Daoy (cell line): ENCODE measurements at places on chromosomes 4 and X. TPM values are rescaled to one million over a fixed set of nuclear protein-coding genes. Genes with fewer than 3 reads are reported as not detected.

The TRMT44 gene
- 14.0 and 19.5 TPM in 2 replicates for total RNA-seq

The MAGEA3 gene
- 116 and 128 TPM in 2 replicates for total RNA-seq

The H2BW2 gene
- not detected in 2 replicates for total RNA-seq

The DCAF8L2 gene
- total RNA-seq, result 0.80 TPM in 1 of 2 replicates, not detected in the other

- DNase-seq, result no peak
Observed at GRCh38 chr4:11455201-11455835, 26.6 kb upstream of the HS3ST1 start.

GRCh38 chr4:40046311-40046980 is 10.2 kb upstream of the N4BP2 start:
- peak; percentile 25 for DNase-seq

DNA sequence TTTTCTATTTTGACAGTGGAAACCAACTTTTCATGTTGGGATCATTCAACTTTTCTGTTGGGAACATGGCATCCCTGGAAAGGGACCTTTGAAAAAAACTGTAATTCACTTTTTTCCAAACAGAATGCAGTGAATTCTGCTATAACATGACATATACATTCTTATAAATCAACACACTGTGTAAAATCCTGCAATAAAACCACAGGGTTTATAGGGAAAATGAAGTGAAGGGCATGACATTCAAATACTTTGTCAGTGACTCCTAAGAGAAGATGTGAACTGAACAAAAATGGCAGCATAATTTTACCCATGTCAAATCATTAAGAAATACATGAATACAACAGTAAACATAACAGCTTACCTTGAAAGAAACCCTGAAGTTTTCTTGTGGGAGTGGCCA is 264.5 kb upstream of the ANKRD50 start:
- DNase-seq, result no peak

DNA sequence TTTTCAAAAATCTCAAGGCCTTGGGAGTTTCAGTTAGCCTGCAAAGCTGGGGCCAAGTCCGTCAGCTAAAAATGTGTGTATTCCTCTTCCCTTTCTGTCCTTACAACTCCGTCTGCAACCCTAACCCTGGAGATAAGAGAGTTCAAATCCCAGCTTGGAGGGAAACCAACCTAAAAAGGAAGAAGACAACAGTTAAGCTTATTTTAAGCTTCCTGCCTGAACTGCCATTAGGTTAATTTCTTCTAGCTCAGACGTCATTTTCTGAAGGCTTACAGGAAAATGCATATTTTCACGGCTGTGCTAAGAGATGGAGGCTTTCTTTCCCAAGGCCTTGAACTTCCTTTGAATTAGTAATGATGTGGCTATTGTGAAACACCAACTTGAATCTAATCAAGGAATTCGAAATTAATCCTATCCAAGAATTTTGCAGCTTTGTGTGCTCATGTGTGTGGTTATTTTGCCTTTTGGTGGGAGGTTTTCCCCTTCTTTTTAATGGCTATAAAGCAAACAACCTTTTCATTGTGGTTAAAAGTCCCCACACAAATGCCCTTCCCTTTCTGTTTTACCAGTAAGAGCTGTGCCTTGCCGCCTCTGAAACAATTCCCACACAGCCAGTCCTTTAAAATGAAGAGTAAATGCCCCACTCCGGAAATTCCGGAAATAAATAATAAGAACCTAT is 103.5 kb downstream of the IRF2 start:
- peak; percentile 9 for DNase-seq

DNA sequence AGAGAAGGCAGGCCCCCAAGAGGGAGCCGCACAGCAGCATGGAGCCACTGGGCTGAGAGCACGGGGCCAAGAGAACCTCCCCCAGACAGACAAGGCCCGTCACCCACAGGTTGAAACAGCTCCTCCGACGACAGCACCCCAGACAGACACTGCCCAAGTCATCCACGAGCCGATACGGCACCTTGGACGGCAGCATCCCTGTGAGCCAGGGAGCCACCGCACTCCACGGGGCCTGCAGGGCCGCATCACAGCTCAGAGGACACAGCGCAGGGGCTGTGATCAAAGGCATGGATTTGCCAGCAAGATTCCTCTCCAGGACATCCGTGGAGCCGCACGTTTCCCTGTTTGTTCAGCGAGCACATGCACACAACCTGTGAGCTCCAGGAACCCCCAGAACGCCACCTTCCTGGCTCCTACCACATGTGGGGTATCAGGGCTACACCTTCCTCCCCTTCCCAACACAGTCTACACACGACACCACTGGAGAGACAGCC is 3.9 kb downstream of the CTBP1 start:
- no peak for DNase-seq

GRCh38 chr4:83335701-83336100 is 1.1 kb upstream of the HPSE start:
- DNase-seq, result no peak
